ENCODE measurements at places on chromosomes 5 and 9.

DNA sequence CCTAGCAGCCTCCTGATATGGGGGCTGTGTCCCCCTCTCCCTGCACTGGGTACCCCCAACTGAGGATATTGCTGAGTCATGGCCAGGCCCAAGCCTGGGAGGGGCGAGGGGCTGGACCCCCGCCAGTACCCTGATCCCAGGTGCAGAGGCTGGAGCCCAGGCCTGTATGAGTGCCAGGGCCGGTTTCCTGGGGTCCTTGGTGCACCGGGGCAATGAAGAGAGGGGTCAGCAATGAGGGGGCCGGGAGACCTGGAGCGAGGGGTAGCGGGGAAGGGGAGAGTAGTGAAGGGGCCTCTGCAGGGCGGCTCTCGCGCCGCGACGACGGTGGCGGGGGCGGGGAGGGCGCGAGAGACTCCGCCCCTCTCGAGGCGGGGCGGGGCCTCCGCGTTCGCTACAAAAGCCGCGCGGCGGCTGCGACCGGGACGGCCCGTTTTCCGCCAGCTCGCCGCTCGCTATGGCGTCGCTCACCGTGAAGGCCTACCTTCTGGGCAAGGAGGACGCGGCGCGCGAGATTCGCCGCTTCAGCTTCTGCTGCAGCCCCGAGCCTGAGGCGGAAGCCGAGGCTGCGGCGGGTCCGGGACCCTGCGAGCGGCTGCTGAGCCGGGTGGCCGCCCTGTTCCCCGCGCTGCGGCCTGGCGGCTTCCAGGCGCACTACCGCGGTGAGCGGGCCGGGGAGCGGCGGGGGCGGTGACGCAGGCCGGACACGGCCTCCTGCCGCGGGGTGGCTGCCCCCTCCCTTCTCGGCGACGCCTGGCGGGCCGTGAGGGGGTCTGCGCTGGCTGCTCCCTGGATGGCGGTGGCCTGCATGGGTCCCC lies at the start of gene SQSTM1:
SQSTM1 (plus strand) TSS at position 423 of the 815 bp plus-strand sequence; CDS start at position 455, 32 bp downstream.
- DNase-seq: peak; percentile 78

DNA sequence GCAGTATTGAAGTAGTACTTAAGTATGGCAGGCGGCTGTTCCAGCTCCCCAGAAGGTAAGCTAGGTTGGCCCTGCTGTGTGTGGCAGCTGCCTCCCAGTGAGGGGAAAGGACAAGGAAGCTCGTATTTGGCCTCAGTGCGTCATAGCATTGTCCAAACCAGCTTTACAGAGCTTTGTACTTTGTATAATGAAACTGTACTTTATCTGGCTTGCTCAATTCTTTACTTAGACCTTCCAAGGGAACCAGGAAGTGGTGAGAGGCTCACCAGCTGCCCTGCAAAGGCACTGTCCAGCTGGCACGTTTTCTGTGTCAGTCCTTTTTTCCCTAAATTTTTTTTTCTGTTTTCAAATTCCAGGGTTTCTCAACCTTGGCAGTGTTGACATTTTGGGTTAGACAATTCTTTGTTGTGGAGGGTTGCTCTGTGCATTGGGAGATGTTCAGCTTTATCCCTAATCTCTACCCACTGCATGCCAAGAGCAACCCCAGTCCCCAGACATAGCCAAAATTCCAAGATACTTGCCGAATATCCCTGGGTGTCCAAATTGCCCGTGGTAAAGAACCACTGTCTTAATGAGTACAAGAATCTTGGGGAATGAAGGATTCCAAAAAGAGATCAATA lies 474.5 kb downstream of the LRRC70 start:
- DNase-seq: no peak

DNA sequence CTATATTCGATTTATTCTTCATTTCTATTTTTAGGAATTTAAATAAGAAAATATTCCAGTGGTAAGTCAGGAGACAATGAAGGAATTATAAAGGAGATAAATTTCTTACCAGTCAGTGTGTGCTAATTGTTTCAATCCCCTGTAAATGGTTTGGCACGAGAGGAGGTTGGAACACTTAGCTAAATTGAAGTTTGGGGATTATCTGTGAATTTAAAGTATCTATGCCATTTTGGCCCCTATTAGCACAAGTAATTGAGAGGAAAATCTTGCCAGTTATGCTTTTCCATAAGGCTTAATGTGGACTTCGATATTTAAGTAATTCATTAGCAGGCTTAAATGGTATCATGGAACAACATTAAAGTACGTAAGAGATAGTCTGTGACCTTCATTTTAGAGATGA lies 860.8 kb downstream of the PTPRD start:
- DNase-seq: no peak

GRCh38 chr9:91734371-91734981 lies 215.6 kb downstream of the ROR2 start:
- peak; percentile 39 for DNase-seq

- no peak for DNase-seq
These were observed 387.3 kb downstream of the RASEF start for GRCh38 chr9:82675605-82676004.

DNA sequence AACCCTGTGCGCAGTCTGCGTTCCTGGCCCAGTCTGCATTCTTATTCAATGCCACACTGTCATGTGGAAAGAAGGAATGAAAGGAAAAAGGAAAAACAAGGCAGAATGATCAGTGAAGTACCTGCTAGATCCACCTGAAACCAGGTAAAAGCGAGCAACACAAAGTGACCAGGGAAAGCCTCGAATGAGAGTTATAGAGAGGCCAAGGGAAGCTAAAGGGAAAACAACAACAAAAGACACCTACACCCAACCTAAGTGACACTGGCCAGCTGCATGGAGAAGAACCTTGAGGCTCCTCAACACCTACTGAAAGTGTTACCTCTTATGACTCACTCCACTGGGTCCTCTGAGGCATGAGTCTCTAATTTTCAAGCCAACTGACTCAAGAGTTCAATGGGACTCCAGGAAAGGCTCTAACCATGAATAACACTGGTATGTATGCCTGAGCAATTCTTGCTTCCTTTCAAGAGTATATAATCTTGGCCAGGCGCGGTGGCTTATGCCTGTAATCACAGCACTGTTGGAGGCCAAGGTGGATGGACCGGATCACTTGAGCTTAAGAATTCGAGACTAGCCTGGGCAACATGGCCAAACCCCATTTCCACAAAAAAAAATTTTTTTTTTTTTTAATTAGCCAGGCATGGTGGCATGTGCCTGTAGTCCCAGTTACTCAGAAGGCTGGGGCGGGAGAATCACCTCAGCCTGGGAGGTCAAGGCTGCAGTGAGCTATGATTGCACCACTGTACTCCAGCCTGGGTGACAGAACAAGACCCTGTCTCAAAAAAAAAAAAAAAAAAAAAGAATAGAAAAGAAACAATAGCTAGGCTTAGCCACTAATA lies 29.0 kb downstream of the MTMR12 start:
- DNase-seq: peak; percentile 42

- peak; percentile 24 for DNase-seq
These were observed 114.5 kb downstream of the UGCG start for GRCh38 chr9:112011051-112011620.

DNA sequence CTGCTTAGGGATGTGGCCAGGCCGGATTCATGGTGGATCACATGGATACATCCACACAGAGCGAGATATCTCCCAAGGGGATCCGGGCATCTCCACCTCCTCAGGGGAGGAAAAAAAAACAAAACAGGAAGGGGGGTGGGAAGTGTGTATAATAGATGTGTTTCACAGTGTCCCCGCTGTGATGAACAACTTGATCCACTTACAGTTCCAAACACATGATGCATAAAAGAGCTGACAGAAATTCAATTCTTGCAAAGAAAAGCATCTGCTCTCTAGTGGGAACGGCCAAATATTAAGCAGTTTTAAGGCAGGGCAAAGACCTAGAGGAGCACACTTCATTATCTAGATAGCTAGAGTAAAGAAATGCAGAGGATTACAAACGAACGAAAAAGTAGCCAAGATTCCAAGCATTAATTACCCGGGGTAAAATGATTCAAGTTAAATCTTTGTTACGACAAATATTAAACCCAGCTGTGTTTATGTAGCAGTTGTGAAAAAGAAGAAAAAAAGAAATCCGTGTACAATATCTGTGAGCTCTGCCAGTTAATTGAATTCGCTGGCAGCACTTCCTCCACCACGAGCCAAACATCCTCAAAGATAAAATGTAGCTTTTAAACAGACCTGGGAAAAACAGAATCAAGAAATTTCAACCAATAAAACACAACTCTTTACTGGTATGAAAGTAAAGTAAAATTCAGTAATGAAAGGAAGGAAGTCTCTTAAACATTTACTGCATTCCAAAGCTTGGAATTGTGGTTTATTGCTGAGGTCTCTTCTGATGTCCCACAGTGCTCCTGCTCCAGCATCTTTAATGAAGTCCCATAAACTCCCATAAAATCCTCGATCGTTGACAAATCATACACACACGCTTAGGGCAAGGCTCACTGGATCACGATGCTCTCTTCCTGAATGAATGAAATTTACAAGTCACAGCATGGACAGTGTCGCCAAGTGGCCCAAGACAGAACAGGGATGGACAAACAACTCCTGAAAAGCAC lies 213.0 kb downstream of the CRB2 start:
- peak; percentile 71 for DNase-seq

DNA sequence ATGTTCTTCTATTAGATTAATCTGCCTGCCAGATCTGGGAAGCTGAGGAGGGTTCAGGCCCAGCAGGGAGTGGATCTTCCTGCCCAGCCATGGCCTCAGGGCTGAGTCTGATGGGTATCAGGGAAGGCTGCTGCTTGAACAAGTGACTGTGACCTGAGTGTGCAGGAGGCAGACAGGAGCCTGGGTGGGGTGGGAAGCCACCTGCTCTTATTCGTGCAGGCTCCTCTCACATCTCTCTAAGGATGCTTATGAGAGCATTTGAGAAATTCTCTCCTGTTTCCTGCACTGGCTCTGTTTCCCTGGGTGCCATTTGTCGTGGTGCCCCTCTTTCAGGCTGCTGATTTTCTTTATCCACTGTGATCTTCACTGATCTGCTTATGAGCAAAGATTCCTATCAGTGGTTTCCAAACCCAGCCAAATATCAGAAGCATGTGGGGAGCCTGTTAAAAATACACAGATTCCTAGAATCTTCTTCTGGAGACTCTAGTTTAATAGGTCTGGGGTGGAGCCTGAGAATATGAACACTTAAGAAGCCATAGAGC lies 2.1 kb downstream of the RGS3 start:
- no peak for DNase-seq

GRCh38 chr9:11933926-11934325 lies 759.3 kb upstream of the TYRP1 start:
- DNase-seq: peak; percentile 93

- DNase-seq: no peak
These were observed 113.2 kb downstream of the SLC25A46 start for GRCh38 chr5:110852053-110852452.

- no peak for DNase-seq
These were observed 40.0 kb upstream of the SLC44A1 start for GRCh38 chr9:105204416-105204815.

- no peak for DNase-seq
These were observed 52.7 kb downstream of the NDUFAF2 start for GRCh38 chr5:60997721-60998120.

DNA sequence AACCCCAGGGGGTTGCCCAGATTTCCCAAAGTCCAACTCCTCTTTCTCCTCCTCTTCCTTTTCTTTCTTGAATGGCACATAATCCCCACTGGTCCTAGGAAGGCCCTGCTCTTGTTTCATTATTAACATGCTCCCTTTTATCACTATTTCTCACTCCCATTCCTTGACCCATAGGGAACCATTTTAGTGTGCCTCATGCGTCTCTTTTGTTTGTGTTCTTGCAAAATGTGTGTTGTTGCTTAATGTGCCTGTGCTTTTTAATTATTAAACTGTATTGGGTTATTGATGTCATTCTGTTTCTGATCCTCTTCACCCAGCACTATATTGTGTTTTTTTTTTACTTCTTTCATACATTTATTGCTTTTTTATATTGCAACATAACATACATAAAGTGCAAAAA lies 4.1 kb upstream of the RNF130 start:
- no peak for DNase-seq

DNA sequence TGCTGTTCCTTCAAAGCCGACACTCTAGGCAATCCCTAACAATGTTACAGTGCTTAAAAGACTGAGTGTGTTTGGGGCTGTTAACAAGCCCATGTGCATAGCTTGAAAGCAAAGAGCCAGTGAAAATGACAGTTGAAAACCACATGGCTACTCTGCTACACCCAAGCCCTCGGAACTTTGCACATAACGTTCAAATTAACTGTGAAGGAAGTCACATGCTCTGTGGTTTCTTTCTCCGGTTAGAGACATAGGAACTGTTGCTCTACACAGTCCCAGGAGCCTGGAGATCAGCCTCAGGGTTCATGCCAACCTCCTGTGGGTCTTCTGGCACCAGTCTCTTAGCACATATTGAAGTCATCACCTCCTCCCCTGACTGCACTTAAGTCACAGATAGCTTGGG lies 51.1 kb downstream of the C9orf152 start:
- DNase-seq: peak; percentile 83

GRCh38 chr5:166909040-166909439 lies 1382.4 kb upstream of the WWC1 start:
- DNase-seq: peak; percentile 92

DNA sequence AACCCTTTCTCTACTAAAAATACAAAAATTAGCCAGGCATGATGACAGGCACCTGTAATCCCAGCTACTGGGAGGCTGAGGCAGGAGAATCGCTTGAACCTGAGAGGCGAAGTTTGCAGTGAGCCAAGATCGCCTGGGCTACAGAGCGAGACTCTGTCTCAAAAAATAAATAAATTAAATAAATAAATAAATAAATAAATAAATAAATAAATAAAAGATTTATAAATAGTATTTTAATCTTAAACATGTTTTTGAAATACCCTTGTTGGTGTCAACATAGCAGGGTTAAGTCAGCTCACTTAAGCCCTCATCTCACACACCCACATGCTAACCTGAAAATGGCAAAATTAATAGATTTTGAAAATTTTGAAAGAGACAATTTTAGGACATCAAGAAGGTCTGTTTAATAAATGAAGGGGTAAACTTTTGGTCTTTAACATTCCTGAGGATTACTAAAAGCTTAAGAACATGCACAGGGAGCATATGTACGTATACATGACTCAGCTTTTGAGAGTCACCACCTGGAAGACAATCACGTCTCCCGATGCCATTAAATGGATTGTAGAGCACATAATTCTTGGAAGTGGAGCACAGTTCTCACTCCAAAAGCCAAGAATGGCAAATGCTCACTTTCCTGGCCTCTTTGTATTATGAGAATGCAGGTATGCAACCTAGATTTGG lies 202.5 kb downstream of the GDNF start:
- DNase-seq: peak; percentile 38
